T-cell (primary cell): ENCODE measurements at places on chromosomes 6 and 20.

DNA sequence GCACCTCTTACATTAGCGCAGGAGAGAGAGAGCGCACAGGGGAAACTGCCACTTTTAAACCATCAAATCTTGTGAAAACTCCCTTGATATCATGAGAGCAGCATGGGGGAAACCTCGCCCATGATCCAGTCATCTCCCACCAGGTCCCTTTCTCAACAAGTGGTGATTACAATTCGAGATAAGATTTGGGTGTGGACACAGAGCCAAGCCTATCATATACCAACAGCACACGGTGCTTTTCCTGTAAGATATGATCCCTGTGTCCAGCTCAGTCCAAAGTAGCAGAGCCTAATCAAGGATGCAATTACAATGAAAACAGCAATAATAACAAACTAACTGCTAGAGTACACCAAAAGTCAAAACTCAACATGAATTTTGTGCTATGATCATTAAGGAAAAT, 148.7 kb upstream of the TCF21 start:
- DNase-seq, result no peak

DNA sequence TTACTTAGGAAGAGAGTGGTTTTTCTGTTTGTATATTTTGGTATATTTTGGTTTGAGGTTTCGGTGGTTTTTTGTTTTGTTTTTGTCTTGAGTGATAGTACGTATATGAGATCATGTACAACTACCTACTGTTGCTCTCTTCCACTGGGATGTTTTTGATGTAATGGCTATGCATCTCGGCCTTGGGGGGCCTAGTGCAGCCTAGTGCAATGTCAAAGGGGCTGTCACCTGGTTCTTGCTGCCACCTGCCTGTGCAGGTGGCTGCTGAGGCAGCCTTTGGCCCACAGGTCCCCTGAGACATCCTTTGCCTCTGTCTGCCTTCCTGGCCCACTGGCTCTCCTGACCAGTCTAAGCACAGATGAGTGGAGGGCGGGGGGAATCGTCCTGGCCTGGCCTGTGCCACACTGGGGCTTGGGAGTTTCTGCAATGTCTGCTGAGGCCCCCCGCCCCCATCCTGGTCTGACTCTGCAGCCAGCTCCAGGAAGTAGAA, 546.6 kb downstream of the CD83 start:
- DNase-seq, result peak; percentile 50

GRCh38 chr6:120211955-120212792, 862.6 kb upstream of the MAN1A1 start:
- no peak for DNase-seq

- DNase-seq, result no peak
Observed at GRCh38 chr6:71393471-71393870, 104.9 kb downstream of the OGFRL1 start.

- no peak for DNase-seq
Observed at GRCh38 chr6:35603326-35604202, 85.2 kb downstream of the FKBP5 start.

DNA sequence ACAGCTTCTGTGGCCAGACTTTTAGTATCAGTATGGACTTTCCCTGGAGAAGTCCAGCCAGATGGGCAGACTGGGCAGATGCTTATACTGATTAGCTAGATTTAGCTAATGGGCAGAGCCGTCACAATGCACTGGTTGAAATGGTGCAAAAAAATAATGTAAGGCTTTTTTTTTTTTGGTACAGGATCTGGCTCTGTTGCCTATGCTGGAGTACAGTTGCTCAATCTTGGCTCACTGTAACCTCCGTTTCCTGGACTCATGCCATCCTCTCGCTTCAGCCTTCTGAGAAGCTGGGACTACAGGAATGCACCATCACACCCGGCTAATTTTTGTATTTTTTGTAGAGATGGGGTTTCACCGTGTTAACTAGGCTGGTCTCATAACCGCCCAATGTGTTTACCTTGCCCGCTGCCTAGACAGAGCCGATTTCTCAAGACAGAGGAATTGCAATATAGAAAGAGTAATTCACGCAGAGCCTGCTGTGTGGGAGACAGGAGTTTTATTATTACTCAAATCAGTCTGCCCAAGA, 16.4 kb upstream of the KIFC1 start:
- DNase-seq, result no peak

GRCh38 chr6:149037051-149037671, 280.4 kb upstream of the TAB2 start:
- DNase-seq, result no peak

- no peak for DNase-seq
Observed at GRCh38 chr20:258963-259362, 1.4 kb downstream of the DEFB132 start.

DNA sequence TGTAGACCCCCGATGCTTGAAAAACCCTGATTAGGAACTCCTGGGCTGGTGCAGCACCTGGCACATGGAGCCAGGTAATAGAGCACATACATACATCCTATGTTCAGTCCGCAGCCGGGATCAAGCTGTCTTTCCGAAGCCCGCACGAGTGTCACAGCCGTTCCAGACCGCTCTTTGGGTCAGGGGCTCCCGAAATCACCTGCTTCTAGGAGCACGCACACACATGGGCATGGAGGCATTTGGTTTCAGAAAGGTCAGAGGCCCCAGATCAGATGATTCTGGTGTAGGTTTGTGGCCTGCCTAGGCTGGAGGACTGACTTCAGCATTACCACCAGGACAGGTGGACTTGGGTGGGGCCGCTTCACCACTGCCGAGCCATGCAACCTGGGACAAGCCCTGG, 42.1 kb upstream of the STX16 start:
- DNase-seq, result no peak

GRCh38 chr20:22905658-22906057, 129.5 kb upstream of the SSTR4 start:
- no peak for DNase-seq

DNA sequence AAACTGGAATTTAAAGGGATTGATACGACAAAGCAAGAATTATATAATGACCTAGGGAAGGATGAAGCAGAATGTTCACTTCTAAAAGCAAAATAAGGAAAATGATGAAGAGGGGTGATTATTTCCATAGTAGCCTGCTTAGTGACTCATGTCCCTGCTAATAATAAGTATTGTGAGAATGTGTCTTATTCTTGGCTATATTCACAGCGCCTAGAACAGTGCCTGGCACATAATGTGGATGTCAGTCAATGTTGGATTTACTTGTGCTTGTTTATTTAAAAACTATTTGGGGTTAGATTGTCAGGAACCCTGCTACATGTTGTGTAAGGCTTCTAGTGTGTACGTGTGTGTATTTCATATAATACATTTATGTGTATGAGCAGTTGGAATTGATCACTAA, 85.1 kb downstream of the ZFAND3 start:
- no peak for DNase-seq
